ENCODE measurements at places on chromosomes 3 and 15.

DNA sequence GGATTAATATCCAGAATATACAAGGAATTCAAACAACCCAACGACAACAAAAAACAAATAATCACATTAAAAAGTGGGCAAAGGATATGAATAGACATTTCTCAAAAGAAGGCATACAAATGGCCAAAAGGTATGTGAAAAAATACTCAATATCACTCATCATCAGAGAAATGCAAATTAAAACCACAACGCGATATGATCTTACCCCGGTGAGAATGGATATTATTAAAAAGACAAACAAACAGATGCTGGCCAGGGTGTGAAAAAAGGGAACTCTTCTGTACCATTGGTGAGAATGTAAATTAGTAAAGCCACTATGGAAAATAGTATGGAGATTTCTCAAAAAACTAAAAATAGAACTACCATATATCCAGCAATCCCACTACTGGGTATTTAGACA lies 43.5 kb upstream of the MEF2A start:
- DNase-seq, result no peak

- no peak for DNase-seq
Observed at GRCh38 chr3:126537116-126537729, 13.3 kb downstream of the CHST13 start.

- DNase-seq, result no peak
Observed at GRCh38 chr3:99352811-99353210, 285.6 kb upstream of the COL8A1 start.

GRCh38 chr3:40020689-40021088 lies 211.3 kb downstream of the MYRIP start:
- DNase-seq, result no peak

DNA sequence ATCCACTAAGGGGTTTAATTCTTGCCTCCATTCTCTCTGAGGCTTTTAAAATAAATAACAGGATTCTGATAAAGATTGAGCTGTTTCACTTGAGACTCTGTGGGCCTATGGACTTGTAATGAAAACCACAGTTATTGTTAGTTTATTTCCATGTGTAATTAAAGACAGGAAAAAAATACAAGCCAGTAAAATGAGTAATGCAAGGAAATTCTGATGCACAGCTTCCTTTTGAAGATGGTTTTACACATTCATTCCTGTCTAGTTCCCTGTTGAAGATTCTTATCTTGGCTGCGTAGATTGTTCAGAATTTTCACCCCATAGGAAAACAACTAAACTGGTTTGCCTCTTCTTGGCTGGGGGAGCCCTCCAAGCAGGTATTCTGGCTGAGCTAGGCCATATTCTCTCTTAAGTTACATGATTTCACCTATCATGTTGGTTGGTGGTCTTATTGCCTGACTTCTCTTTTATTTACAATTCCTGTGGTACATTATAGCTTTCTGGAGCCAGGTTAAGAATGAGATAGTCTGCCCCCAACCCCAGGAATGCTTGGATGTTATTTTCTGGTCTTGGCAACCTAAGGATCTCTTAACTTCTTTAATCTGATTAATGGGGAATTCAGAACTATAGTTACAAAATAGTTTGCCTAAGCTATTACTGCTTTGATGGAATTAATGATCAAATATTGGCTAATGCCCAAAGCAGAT lies 67.6 kb downstream of the MITF start:
- DNase-seq, result no peak

- no peak for DNase-seq
Observed at GRCh38 chr3:30502051-30502741, 104.2 kb upstream of the TGFBR2 start.

- DNase-seq, result no peak
Observed at GRCh38 chr3:108227131-108227530, 4.9 kb upstream of the IFT57 start.

DNA sequence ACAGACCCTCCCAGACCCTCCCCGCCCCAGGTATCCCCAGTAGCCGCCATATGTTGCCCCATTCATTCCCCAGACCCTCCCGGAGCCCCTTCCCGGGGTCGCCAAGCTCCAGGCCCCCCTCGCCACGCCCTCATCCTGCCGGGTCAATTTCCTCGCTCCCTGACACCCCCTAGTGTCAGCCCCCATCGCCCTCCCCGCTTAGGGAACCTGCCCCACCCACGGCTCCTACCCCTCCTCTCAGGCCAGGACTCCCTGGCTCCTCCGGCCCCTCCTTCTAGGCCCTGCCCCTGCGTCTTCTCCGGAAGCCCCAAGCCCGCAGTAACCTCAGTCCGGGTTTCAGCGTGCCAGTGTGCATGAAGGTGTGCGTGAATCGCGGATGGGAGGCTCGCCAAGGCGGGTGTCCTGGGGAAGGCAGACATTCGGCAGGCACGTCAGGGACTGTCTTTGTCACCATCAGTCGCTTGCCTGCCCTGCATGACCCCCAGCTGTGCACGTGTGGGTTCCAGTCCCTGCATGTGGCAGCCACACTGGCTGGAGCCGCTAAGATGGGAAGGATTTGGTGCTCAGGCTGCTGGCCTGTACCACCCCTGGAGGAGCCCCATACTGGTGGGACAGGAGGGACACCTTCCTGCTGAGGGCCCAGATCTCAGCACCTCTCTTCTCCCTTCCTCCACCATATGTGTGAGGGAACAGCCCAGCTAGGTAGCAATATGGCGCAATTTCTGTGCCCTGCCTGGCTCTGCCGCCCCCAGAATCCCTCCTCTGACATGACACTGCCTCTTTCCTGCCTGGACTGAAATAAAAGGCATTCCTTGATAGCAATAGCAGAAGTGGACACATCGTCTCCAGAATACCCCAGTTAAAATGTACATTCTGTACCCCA lies 693 bp downstream of the DISP2 start:
- DNase-seq, result no peak

- no peak for DNase-seq
Observed at GRCh38 chr15:89982315-89983055, 18.6 kb upstream of the ZNF710 start.

DNA sequence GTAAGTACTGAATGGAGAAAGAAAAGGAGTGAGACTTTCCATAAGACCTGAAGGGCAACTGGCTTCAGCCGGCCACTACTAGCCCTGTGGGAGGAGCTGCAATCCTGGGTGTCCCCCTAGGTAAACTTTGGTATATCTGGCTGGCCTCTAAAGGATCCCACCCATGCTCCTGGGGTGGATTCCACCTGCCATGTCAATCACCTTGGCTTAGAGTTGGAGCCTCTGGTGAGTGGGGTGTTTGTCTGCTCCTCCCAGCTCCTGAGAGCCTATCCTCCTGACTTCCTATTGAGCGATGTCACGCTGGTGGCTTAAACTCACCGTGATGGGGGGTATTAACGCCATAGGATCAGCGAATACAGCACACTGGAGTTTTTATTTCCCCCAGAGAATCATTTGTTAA lies 2.6 kb downstream of the SPTBN5 start:
- no peak for DNase-seq
